KG1 (cell line): ENCODE measurements at places on chromosomes 6 and 20.

DNA sequence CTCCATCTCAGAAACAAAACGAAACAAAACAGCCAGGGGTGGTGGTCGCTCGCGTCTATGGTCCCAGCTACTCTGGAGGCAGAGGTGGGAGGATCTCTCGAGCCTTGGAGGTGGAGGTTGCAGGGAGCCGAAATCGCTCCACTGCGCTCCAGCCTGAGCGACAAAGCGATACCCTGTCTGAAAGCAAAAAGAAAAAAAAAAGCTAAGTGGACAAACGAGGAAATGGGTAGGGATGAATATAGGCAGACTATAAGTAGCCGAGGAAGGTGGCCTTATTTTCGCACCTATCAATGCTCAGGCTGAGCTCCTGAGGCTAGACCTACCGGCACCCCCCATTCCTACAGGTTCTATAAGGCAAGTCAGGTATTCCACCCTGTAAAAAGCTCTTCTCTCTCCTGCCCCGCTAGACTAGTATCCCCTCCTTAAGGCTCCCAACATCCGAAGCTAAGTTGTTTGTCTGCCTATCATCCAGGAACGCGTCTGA, 650 bp upstream of the CASP8AP2 start:
- DNase-seq, result peak; percentile 90

- DNase-seq, result no peak
These were observed 17.2 kb upstream of the MYT1 start for GRCh38 chr20:64146936-64147477.

DNA sequence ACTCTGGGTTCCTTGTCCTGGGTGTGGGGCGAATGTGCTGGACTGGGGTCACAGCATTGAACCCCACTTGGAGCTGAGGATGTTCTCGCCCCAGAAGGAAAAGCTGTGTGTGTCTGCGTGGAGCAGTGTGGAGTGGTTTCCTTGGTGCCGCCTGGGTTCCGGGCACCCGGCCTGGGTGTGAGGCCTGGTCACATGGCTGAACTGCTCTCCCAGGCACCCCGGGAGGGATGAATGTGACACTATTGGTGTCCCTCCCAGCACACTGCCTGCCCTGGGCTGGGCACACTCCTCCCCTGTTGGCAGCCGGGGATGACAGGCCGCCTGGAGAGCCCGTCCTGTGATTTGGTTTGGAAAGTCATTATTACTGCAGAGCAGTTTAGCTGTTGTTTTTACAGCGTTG, 12.3 kb downstream of the MYT1 start:
- no peak for DNase-seq

DNA sequence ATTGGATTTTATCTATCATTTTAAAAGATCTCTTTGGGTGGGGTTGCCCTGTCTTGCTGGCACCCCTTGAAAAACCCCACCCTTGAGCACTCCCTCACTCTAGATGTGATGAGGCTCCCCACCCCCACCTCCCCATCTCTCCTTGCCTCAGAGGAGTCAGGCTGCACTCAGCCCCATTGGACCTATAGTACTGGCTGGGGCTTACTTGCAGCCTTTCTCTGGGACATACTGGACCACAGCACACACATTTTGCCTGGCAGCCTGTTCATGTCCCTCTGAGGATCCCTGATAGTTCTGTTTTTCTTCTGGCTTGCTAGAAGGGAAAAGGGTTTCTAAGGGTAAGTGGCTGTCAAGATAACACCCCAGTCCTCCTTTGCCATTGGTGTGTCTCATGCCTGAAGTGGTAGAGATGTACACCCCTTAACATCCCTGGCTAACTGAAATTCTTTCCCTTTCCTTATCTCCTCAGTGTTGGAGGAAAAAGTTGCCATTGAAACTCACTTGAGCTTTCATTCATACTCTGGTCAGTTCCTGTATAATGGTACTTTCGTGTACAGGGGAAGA, 553.4 kb upstream of the CITED2 start:
- no peak for DNase-seq

DNA sequence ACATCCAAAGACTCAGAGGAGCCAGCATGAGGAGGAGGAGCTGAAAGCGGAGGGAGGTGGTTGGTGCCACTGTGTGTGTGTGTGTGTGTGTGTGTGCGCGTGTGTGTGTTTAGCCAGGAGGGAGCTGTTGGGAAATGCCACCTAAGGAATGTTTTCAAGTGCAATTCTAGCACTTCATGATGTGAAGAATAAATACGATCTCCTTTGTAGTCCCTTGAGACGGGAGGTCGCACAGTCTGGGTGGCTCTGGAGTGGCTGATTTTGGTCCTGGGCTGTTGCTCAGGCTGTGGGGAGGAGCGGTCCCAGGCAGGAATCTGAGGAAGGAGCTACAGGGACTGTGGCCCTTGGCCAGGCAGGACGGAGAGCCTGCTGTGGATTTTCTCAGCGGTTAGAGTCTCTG, 93.7 kb downstream of the PPP1R14C start:
- no peak for DNase-seq

DNA sequence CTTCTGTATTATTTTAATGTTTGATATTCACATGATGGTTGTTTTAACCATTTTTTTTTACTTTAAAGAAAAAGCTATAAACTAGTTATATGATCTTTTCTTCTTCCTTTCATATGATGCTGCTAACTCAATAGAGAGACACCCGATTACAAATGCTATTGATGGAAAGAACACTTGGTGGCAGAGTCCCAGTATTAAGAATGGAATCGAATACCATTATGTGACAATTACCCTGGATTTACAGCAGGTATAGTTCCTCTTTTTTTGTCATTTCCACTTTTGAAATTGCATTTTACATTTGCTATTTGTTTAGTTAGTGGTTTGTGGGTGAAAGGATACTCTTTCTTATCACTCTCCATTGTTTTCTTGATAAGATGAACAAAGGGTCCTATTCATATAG, 176.7 kb downstream of the LAMA2 start:
- no peak for DNase-seq

- no peak for DNase-seq
These were observed 209.2 kb downstream of the CD83 start for GRCh38 chr6:14326774-14327173.

GRCh38 chr6:73631849-73632248, 21.9 kb downstream of the SLC17A5 start:
- DNase-seq, result no peak

DNA sequence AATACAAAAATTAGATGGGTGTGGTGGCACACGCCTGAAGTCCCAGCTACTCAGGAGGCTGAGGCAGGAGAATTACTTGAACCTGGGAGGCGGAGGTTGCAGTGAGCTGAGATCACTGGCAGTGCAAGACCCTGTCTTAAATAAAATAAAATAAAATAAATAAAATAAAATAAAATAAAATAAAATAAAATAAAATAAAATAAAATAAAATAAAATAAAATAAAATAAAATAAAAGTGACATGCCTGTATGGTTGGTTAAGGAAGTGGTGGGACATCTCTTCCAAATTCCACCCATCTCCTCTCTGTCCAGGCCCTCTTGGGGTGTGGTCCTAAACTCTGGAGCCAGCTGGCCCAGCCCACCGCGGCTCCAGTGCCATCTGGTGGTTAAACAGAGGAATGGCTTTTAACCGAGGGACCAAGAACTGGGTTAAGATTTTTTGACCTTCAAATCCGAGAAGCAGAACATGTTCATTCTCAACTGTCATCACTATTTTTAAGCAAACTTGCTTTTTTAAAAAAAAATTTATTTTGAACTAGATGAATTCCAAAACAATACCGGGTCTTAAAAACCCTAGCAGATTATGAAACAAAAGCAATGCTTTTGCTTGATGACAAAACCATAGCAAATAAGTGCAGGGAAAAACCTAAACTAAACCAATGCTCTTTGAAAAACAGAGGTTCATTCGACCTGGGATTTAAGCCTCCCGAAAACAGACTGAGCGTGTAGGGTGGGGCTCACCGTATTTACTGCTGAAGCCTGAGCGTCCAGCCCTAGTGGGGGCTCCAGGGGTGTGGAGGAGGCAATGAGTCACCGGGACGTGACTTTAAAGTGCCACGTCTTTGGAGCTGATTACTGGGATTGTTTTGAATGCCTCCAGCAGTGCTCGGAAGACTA, 68.8 kb downstream of the CDC5L start:
- DNase-seq, result no peak

- no peak for DNase-seq
These were observed 3.5 kb downstream of the TBPL1 start for GRCh38 chr6:133956416-133957049.

GRCh38 chr20:55478724-55479450, 526.4 kb downstream of the CBLN4 start:
- DNase-seq, result no peak

DNA sequence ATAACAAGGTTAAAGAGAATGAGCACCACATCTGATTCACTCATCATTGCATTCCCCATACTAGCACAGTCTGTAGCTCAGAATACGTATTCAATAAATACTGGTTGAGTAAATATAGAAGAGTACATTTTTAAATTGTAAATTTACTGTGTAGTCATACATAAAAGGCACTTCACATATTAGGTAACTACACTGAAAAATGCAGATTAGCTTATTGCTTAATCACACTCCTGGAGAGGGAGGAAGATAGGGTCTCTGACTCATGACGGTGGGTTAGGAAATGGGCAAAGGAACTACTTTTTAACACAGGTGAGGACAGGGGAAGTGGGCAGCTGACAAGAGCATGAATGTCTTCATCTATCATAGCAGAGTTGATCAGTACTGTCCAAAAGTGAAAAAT, 133.2 kb downstream of the TBC1D32 start:
- peak; percentile 5 for DNase-seq

DNA sequence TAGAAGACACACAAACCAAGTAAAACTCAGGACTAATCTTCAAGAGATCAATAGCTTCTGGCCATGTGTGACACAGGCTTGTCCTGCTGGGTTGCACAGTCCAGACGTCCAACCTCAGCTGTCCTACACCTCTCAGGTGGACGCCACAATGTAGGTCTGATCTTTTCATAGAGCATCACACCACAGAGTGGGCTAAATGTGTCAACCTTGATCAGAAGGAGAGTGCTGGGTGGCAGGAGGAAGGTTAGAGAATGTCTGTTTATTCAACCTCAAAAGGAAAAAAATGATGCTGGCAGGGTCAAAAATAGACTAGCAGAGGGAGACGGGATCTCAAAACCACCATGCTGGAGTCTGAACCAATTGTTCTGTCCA, 41.7 kb downstream of the GFOD1 start:
- DNase-seq, result no peak

- peak; percentile 74 for DNase-seq
These were observed 5.7 kb upstream of the RAB5IF start for GRCh38 chr20:36599912-36600345.

DNA sequence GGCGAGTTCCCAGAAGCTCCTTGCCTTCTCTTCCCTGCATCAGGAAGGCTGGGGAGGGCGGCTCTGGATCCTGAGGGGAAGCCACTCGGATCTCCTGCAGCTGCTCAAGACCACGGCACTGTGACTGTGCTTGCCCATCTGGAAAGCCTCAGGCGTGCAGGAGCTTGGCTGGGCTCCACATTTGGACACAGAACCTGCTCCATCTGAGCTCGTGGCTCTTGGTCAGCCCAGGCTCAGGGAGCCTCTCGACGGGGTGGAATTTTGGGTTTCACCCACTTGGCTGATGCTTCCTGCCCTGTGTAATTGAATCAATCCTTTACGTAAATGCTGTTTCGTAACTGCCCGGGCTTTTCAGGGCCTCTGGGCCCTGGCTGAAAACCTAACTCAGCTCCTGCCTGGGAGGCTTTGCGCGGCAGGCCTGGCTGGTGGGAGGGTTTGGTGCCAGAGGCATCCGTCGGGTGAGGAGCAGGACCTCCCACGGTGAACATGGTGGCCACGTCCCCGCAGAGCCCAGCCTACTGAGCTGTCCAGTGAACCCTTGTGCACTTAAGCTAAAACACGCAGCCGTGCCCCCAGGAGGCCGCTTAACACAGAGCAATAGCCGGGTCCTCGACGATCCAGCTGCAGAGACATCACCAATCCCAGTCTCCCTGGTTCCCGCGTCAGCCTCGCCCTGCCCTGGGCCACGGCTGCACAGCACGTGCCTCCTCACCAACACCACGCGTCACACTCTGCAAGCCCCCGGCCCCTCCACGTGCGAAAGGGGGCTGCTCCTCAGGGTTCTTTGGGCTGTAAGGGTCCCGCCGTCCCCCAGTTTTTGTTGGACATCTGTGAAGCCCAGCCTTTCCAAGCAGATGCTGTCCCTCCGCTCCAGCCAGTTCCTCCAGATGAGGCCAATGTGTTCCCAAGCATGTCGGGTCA, 241.0 kb downstream of the DLL1 start:
- DNase-seq, result no peak

GRCh38 chr6:131257104-131257503, 121.8 kb downstream of the AKAP7 start:
- no peak for DNase-seq

DNA sequence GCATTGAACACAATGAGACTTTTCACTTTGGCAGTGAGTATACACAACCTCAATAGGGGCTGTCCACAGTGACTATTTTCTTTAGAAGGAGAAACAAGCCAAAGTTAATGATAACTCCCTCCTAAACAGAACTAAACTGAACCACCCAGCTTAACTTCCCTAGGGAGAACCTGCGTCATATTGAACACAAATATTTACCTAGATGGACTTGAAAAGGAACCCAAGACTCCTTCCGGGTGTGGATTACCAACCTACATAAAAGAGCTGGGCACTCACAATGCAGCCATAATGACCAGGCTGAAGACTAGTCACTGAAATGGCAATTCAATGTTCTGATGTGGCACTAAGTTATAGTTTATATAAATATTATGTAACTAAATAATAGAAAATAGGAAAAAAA, 160.6 kb downstream of the IBTK start:
- no peak for DNase-seq

GRCh38 chr6:1780251-1780867, 170.6 kb downstream of the FOXC1 start:
- DNase-seq, result no peak

- DNase-seq, result no peak
These were observed 17.7 kb upstream of the DST start for GRCh38 chr6:56660381-56660730.

DNA sequence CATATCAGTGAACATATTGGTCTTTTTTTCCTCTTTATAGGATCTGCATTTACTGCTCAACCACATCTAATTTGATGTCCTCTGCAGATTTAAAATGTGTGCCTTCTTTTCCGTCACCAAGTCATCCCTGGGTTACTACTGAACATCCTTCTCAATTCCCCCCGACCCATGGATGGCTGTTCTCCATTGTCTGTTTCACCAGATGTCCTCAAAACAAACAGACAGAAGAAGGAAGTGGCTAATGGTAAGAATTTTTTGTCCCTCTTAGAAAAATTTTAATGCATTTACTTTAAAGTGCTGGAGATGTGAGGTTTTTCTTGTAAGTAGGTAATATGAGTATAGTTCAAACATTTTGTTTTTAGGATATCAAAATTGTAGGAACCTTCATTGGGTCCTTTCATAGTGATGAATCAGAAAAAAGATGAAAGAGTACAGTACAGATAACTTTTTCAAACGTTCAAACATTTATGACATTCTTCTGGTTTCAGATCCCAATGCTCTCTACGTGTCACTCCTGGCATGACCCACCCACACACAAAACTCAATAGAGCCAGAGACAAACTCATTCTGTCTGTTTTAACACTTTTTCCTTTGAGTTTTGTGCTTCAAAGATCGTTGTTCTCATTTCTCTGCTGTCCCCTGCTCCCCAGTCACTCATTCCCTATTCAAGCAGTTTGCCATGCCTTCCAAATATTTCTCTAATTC, 276.4 kb downstream of the PRL start:
- DNase-seq, result no peak
